ENCODE measurements at places on chromosomes 2 and 18.

GRCh38 chr2:96763511-96764252, 3.0 kb downstream of the CNNM4 start:
- peak; percentile 36 for DNase-seq

DNA sequence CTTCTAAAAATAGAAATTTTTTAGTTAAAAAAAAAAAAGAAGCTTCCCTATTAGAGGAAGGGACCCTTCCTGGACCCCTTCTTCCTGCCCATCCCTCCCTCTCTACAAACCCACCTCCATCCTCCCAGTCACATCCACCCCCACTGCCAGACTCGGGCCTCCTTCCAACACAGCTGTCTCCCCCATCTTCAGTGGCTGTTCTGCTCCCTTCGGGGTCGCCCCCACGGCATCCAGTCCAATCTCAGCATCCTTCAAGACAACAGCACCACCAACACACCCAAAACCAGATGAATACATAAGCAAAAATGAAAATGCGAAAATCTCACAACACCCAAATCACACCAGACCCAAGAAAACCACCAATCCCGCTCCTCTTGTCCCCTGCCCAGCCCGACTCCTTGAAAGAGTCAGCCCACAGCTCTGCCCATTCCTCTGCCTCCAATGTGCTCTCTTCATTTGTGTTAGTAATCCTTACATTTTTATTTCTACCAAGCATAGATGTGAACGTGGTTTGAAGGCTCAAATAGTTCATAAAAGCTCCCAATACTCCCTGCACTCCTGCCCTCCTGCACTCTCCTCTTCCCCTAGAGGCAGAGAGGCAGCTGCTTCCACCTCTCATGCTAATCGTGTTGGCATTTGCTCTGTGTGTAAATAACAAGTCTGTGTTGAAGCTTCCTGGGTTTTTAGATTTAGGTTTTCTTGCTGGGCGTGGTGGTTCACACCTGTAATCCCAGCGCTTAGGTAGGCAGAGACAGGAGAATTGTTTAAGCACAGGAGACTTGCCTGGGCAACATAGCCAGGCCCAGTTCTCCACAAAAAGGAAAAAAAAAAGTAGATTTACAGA, 37.0 kb downstream of the MAL start:
- DNase-seq, result no peak

GRCh38 chr2:215437614-215438013, 1.7 kb upstream of the FN1 start:
- no peak for DNase-seq

GRCh38 chr2:156456616-156457015, 20.4 kb downstream of the GPD2 start:
- no peak for DNase-seq

- DNase-seq, result no peak
These were observed 690.4 kb upstream of the NRXN1 start for GRCh38 chr2:51722311-51722710.

GRCh38 chr2:179953359-179953758, 53.7 kb downstream of the CWC22 start:
- DNase-seq, result no peak

GRCh38 chr2:108629417-108629816, 89.9 kb upstream of the RANBP2 start:
- DNase-seq, result no peak

- no peak for DNase-seq
These were observed 111.8 kb downstream of the FSHR start for GRCh38 chr2:49042488-49042887.

- DNase-seq, result no peak
These were observed 272.7 kb upstream of the FSHR start for GRCh38 chr2:49426996-49427395.

DNA sequence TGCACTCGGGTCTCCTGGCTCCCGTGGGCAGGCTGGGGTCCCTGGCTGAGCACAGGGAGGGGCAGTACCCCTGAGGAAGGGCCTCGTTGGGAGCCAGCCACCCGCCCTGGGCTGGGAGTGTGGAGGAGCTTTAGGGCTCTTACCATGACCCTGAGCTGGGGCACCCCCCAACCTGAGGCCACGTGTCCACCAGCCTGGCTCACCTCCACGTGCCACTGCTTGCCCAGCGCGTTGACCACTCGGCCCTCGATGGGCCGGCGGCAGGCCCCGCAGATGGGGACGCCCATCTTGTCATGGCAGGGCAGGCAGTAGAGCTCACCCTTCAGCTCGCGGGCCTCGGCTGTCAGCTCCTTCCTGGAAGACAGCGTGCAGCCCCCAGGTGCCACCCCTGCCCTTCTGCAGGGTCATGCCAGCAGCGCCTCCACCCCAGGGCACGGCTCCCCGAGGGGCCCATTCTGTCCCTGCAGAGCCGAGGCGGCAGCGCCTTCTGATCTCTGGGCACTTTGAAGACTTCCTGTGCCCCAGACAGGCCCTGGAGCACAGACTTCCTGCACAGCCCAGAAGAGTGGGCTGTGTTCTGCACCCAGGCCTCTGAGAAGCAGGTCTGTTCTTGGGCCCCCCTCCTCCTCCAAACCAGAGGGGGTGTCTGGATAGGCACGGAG, 4.0 kb upstream of the GPR17 start:
- DNase-seq, result no peak

DNA sequence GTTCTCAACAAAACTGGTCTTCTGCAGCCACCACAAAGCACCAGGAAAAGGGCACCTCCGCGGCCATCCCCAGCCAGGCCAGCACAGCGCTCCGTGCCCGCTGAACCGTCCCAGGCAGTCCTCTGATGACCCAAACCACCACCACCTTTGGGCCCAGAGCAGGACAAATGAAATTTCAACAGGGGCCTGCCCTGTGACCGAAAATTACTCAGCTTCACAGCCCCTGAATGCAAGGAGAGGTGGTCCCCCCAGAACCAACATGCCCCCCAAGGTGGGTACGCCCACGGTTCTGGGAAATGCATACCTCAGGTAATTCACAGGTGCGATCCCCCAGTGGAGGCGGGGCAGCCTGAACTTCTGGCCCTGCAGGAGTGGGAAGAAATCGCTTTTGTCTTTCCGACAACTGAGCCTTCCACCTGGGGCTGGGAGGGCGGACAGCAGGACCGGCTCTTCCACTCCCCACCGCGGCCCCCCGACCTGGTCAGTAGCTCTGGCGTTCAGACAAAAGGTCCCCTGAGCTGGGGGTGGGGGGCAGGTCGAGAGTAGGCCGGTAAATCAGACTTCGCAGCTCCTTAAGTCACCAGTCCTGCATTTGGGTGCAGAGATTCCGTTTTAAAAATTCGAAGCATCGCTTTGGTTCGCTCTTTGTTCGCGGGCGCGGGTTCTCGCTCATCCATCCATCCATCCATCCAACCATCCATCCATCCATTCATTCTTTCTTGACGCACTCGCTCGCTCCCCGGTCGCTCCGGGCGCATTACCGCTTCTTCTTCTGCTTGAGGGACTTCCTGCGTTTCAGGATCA, 1.4 kb downstream of the ARL4C start:
- DNase-seq, result no peak

GRCh38 chr2:63124850-63125249, 74.2 kb downstream of the OTX1 start:
- DNase-seq, result no peak

DNA sequence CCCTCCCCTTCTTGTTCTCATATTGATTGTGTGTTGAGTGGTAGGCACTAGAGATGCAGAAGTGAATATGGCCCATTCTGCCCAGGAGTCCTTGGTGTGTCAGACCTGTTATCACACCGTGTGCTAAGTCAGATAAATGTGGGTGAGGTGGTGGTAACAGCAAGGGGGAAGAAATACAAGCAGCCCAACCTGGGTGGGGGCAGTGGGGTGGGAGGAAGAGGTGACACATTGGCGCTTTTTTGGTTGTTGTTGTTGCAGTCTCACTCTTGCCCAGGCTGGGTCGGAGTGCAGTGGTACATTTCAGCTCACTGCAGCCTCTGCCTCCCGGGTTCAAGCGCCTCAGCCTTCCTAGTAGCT, 12.8 kb downstream of the B3GNT2 start:
- no peak for DNase-seq

GRCh38 chr2:98240786-98241398, 105.4 kb upstream of the CNGA3 start:
- DNase-seq, result no peak

DNA sequence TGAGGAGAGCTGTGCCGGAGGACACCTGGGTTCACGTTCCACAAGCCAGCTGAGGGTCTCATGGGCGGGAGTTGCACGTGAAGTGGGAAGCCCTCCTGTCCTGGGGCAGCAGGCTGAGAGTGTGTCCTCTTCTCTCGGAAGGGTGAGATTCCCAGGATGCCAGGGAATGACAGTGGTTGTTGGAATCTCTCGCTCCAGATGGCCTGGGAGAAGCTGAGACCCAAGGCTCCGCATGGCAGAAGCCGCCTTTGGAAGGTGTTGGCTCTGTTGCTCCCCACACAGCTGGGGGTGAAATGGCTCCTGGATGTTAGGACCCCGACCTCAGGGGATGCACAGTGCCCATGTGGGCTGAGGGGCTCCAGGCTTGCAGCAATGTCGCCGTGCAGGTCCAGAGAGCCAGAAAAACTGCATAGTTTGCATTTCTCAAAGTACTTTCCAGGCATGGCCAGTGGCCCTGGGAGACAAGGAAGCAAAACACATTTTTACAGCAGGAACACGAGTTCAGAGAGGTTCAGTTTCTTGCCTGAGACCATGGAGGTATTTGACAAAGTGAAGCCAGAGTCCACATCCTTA, 153.4 kb downstream of the TMEM18 start:
- no peak for DNase-seq

DNA sequence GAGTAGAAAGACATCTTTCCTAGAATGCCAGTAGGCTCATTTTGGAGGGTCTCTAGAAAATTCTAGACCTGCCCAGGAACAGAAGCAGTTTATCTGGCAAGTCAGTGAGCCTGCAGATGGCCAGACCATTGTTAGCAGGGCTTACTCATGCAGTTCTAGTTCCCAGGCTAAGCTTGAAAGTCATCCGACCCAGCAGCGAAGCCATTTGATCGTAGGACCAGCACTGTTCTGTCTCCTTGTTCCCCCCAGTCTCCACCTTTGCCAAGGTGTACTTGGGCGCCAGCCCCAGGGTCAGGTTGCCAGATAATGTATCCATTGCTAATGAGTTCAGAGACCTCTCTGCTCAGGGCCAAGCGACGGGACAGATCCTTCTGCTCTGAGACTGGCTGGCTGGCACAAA, 70.1 kb downstream of the EPAS1 start:
- DNase-seq, result no peak

GRCh38 chr2:74690571-74690970, 36.5 kb downstream of the SEMA4F start:
- peak; percentile 62 for DNase-seq

GRCh38 chr2:124161542-124161941, 136.5 kb downstream of the CNTNAP5 start:
- peak; percentile 37 for DNase-seq

- DNase-seq, result no peak
These were observed 1383.2 kb downstream of the LRP1B start for GRCh38 chr2:140747665-140748064.

- DNase-seq, result peak; percentile 87
These were observed 33.6 kb upstream of the ZSWIM2 start for GRCh38 chr2:186882511-186883071.

- DNase-seq, result no peak
These were observed 592.1 kb upstream of the CDH2 start for GRCh38 chr18:28768791-28769768.

DNA sequence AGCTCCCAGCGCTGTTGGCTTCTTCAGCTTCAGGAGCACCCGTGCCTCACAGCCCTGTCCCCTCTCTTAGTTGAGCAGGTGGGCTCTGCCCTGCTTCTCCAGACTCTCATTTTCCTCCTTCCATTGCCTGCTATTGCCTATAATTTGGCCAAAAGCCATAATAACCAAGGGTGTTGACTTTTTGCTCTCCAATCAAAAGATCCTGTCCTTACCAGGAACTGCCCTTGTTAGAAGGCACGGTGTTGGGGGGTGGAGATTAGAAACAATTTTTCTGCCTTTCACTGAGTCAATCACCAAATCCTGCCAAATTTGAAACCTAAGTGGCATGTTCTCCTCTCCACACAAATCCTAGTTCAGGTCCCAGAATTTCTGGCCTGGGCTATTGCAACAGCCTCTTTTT, 16.7 kb upstream of the PDIA6 start:
- DNase-seq, result no peak

GRCh38 chr18:48006415-48007175, 76.1 kb upstream of the SMAD2 start:
- DNase-seq, result no peak

DNA sequence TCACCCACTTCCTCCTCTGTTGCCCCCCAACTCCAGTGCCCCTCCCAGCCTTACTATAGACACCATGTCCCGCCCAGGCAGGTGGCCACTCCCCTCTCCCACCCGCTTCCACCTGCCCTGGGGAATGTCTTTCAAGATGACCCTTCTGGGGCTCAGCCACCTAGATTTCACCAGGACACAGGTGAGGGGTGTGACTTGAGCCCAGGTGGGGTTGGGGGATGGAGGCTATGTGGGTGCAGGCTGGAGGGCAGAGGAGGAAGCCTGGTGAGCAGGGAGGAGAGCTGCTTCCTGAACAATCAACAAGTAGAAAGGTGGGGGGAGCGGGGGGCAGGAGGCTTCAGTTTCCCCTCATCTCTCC, 8.7 kb downstream of the ADRA2B start:
- no peak for DNase-seq

DNA sequence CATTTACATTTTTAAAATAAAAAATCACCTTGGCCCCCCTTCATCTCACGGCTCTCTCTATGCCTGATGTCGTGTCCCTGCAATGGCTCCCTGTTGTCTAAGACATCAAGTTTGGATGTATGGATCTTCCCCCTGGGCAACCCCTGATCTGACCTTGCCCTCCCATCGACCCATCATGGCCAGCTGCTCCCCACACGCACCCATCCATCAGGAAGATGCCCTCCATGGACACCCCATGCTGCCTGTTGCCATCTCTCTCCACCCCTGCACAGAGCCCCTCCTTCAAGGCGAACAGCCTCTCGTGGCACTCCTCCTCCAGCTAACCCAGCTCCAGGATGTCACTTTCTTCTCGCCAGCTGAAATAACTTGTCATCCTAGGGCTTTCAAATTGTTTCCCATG, 59.5 kb downstream of the DPYSL5 start:
- no peak for DNase-seq

DNA sequence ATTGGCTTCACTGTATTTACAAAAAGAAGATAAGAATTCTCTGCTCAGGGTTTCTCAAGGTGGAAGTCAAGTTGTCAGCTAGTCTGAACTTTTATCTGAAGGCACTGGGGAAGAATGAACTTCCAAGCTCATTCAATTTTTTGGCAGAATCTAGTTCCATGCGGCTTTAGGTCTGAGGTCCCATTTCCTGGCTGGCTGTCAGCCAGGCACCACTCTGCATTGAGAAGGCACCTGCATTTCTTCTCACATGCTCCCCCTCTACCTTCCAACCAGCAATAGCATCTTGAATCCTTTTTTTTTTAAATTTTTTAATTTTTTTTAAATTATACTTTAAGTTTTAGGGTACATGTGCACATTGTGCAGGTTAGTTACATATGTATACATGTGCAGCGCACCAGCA, 46.2 kb upstream of the RPE start:
- DNase-seq, result no peak

- no peak for DNase-seq
These were observed 10.2 kb downstream of the TSHZ1 start for GRCh38 chr18:75220551-75221355.

DNA sequence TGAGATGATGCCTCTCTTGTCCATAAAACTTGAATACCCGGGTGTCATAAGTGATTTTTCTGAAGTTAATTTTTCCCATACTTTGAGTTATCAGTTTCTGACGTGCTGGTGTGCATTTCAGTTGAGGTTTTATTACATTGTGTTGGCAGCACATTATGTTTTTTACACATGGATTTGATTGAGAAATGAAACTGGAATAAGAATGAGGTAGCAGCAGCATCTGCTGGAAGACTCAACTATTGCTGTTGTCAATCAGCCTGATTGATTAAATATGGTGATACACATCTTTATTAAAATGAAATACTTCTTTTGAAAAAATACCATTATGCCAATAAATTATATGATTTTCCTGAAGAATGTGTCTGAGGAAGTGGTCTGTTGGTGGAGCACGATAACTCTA, 60.5 kb downstream of the INSIG2 start:
- DNase-seq, result no peak
